ENCODE measurements at places on chromosomes 2 and 18.

DNA sequence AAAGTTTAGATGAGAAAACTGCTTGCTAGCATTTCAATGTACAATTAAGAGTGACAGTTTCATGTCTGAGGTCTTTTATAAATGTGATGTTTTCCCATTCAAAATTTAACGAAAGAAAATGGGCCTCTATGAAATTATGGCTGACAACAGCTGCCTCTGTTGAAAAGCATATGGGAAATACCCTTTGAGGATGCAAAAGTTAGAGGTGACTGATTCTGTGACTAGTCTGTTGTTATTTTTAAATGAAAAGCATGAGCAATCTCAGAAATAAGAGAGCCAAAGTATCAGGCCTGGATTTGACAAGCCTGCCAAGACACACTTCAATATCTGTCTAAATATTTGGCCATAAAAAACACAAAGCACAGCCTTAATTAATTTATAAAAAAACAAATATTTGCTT is 580.8 kb downstream of the ERBB4 start:
- DNase-seq: no peak

- DNase-seq: no peak
These were observed 91.1 kb downstream of the ITSN2 start for GRCh38 chr2:24269265-24269664.

- DNase-seq: no peak
These were observed 75.2 kb downstream of the SEPTIN10 start for GRCh38 chr2:109538546-109538945.

DNA sequence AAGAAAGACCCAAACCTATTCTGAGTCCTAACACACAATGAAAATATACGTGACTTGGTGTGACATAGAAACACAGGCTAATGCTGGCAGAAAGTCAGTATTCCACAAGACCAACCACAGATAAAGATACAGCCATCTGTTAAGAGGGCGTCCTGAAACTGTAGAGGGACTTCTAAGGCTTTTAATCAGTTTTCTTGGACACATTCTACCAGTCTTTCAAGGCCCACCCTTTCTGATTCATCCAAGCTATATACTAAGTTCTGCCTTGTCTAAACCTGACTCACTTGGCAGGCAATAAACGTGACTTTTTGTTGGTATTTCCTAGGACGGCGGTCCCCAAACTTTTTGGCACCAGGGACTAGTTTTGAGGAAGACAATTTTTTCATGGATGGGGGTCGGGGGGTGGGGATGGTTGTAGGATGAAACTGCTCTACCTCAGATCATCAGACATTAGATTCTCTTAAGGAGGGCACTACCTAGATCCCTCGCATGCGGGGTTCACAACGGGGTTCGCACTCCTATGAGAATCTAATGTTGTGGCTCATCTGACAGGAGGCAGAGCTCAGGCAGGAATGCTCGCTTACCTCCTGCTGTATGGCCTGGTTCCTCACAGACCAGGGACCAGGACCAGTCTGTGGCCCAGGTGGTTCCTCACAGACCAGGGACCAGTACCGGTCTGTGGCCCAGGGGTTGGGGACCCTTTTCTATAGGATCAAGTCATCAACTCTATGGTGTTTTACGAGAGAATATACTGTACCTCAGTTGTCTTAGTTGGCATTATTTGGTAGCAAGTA is 61.4 kb downstream of the SP3 start:
- no peak for DNase-seq

DNA sequence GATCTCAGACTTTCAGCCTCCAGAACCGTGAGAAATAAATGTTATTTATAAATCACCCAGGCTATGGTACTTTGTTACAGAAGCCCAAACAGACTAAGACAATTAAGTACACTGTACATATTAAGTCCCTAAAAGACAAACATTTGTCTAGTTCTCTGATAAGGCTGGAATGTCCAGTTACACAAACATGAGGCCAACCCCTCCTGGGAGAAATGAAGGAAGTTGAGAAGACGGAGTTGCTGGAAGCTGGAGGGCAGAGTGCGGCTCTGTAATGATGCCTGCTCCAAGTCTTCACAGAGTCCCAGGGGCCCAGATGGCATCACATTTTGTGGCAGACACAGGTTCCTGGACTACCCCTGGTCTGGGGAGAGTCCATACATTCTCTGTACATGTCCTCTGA is 79.2 kb upstream of the ST8SIA3 start:
- DNase-seq: no peak

DNA sequence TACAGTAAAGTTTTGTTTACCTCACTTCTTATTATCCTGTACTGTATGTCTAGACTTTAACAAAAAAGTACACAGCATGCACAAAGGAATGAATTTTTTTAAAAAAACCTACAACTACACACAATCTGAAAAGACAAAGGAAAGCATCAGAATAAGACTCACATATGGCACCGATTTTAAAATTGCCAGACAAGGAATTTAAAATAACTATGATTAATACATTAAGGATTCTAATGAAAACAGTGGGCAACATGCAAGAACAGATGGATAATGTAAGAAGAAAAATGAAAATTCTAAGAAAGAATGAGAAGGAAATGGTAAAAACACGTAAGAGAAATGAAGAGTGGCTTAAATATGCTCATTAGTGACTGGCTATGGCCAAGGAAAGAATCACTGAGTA is 638.2 kb downstream of the FBXO15 start:
- no peak for DNase-seq

DNA sequence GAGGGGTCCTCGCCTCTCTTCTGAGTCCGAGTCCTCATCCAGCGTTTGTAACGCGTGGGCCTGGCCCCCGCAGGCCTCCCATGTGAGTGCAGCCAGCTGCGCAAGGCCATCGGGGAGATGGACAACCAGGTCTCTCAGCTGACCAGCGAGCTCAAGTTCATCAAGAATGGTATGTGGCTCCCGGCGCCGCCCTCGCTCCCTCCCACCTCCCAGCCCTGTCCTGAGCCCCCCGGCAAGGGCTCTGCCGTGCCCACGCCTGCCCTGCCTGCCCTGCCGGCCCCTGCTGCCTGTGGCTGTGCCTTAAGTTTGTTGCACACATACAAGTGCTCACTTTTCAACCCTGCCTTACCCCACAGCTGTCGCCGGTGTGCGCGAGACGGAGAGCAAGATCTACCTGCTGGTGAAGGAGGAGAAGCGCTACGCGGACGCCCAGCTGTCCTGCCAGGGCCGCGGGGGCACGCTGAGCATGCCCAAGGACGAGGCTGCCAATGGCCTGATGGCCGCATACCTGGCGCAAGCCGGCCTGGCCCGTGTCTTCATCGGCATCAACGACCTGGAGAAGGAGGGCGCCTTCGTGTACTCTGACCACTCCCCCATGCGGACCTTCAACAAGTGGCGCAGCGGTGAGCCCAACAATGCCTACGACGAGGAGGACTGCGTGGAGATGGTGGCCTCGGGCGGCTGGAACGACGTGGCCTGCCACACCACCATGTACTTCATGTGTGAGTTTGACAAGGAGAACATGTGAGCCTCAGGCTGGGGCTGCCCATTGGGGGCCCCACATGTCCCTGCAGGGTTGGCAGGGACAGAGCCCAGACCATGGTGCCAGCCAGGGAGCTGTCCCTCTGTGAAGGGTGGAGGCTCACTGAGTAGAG is 14.4 kb upstream of the ALLC start:
- no peak for DNase-seq

GRCh38 chr2:28631514-28632206 is 120.0 kb upstream of the PPP1CB start:
- no peak for DNase-seq

DNA sequence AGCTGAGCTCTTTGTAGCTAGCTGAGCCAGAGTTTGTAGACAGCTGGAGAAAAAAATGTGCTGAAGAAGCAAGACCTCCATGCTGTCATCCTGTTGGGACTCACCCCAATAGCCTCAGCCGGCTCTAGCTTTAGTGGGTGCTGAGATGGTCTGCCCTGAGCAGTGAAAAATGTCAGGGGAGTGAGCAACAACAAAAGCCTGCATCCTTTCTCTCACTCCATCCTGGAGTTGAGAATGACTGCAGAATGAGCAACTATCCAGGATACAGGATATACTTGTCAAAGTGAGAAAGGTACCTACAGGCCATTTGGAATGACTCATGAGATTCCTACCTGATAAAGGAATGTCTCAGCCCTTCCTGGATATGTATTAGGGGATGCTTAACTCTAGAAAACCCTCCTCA is 146.1 kb upstream of the DLX2 start:
- DNase-seq: no peak

DNA sequence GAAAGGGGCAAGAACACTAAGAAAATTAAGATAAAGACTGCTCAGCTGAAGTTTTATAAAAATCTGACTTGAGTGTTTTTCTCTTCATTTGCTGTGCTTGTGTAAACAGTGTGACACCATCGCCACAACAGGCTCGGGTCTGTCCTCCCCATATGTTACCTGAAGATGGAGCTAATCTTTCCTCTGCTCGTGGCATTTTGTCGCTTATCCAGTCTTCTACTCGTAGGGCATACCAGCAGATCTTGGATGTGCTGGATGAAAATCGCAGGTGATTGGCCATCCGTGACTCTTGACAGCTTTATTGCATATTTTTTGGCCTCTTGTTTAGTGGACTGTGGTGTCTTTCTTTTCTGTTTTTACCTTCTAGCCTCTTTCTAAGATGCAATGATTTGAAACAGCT is 22.1 kb downstream of the MFF start:
- no peak for DNase-seq

All from stimulated activated CD4-positive, alpha-beta T cell treated with anti-CD3 and anti-CD28 coated beads, TNF-alpha, amount 100 ng/mL, for 1 hour (primary cell).